ENCODE measurements at places on chromosomes 11 and 22.
A peak's percentile ranks its signal among the peaks of the same experiment; 100 is the strongest.

DNA sequence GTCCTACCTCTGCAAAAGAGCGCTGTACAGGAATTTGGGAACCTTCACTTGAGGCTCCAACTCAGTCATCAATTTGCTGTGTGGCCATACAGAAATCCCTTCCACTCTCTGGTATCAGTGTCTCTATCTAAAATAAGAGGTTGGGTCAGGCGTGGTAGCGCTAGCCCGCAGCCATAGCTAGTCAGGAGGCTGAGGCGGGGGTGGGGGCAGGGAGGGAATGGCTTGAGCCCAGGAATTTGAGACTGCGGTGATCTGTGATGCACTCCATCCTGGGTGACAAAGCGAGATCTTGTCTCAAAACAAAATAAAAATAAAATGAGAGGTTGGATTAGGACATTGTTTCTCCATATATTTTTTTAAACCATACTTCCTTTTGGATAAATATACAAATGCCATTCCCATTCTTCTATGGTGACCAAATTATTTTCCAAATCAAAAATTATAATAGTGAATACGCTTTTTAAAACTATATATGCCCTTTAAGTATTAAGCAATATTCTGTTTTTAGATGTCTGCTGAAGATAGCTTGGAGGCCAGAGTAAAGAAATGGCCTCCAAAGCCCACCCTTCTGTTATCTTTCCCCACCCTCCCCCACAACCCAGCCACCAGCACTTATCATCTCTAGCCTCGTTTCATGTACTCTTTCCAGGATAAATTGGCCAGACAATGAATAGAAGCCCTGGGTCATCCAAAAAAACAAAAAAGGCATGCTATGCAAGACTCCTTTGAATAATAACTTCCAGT, 87.2 kb downstream of the PLEKHA7 start:
- DNase-seq = no peak

GRCh38 chr11:120332822-120333716, 3.1 kb upstream of the ARHGEF12 start:
- DNase-seq = no peak

- no peak for DNase-seq
These were observed 39.1 kb downstream of the CASP12 start for GRCh38 chr11:104858882-104859775.

DNA sequence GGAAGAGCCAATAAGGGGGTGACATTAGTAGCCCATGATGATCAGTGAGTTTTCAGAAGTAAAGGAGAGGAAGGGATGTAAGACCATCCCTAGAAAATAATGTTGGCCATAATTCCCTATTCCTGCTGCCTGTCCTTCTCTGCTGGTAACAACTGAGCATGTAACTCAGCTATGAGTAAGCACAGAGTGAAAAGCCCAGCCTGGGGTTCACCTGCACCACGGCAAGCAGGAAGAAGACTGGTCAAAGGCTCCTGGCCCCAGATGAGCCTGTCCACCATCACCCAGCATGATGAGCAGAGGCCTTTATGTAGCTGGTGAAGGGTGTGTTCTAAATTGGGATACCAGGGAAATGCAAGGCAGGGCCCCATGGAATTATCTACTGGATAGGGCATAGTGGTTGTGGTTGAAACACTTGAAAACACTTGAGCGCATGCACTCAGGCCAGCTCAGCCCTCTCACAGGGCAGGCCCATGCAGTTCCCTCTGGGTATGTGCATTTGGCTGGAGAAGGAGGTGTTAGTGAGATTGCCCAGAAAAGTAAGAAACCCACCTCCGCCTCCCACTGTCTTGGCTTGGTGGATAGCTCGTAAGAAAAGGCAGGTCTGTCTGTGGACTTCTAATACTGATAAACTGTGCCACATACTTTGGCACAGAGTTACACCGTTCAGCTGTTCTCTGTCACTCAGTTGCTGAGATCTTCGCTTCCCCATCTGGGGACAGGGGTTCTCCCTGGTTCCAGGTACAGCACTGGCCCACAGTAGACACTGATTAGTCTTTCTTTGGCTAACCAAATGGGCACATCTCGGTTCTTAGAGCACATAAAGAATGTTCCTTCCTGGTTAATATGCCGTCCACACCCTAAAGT, 86.8 kb downstream of the AMOTL1 start:
- no peak for DNase-seq

DNA sequence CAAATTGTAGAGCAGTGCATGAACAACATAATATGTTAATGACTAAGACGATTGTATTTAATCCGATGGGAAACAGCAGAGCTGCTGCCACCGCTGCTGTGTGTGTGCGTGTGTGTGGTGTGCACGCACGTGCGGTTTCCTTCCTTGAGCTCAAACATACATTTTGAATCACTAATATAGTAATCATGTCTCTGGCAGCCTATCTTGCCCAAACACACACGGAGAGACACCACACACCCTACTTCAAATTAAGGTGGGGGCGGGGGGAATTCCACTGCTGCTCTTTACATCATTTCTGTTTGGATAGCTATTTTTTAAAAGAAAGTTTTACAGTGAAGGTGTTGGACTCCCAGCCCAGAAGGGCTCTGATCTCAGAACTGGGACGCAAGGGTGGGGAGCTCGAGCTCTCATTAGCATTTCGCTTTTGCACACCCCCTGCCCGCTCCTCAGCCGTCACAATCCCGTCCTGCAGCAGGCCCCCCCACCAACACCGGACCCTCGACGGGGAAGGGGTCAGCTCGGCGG, 651 bp upstream of the FAM83F start:
- peak; percentile 53 for DNase-seq

DNA sequence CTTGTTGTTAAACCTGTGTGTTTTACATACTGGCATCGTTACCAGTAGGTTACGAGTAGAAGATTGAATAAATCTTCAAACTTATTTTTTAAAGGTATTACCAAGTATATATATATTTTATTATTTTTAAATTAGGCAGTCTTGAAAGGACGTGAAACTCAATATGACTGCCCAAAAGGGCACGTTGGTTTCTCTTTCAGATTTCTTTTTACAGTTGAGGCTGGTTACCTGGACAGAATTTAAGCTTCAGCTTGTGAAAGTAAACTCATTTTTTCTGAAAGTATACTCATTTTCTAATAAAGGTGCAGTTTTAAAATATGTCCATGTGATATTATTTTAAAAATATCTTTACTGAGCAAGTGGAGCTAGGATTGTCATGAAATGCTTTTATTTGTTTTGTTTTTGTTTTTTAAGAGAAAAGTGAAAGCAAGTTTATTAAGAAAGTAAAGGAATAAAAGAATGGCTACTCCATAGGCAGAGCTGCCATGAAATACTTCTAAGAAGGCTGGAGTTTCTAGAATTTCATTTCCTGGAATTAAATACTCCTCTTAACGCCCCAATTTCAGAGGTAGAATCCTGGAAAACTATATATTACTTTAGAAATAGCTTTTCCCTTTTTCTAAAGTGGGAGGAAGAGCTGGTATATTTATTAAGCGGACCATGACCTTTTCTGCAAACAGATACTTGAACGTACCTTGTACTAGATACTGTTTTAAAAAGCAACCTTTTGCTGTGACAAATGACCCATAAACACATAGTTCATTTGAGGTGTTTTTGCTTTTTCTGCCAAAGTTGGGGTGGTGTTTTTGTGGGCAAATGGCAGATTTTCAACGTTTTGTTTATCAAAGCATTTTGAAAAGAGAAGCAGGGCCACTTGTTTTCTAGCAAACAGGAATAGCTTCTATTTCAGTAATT, 1.9 kb downstream of the FBXO7 start:
- DNase-seq = no peak

- DNase-seq = no peak
These were observed 924.6 kb upstream of the FAT3 start for GRCh38 chr11:91299980-91300379.

DNA sequence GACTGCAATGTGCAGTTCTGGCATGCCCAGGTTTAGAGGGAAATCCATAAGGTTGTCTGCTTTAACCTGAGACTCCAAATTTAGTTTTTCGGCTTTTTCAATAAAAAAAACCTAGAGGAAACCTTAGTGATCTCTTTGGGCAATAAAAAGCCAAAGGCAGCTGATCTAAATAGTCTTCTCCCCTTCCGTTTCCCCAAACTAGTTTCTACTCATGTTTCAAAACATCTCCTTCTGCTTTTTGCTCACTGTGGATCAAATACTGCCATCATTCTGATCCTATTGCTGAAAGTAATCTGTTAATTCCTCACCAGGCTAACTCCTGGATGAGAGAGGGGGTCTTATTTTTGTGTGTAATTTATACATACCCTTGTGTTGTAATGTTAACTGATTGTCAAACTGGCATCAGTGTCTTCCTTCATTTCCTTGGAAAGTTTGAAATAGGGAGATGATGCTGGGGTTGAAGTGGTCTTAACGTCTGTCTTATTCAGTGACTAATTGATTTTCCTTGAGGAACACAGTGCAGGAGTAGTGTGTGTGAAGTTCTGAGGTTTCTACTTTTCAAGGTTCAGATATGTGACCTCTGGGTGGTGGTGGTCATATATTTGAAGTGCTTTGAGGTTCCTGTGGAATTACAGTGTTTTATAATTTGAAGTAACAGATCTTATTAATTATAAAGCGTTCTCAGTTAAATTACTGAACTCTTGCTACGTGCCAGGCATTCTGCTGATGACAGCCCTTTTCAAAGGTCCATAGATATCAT, 55.0 kb downstream of the ARHGAP42 start:
- no peak for DNase-seq

- no peak for DNase-seq
These were observed 9.8 kb downstream of the PDHX start for GRCh38 chr11:34926101-34926830.

DNA sequence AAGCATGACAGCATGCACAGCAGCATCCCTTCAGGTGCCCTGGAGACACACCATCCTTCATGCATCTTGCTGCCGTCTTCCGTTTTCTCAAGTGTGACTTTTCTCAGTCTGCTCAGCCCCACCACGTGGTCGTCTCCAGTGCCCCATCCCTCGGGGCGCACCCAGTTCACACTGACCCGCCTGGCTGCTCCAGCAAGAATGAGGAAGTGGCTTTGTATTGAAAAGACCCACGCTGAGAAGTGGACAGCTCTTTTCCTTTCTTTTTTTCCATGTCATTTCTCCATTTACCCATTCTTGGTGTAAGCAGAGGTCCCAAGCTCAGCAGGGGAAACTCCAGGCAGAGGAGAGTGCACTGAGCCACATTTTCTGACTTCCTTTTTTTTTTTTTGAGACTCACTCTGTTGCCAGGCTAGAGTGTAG, 14.5 kb downstream of the SERPINH1 start:
- no peak for DNase-seq

- DNase-seq = no peak
These were observed 96.3 kb downstream of the PLEKHA7 start for GRCh38 chr11:16917941-16918340.

- no peak for DNase-seq
These were observed 359.6 kb upstream of the CTSC start for GRCh38 chr11:88697139-88697538.

DNA sequence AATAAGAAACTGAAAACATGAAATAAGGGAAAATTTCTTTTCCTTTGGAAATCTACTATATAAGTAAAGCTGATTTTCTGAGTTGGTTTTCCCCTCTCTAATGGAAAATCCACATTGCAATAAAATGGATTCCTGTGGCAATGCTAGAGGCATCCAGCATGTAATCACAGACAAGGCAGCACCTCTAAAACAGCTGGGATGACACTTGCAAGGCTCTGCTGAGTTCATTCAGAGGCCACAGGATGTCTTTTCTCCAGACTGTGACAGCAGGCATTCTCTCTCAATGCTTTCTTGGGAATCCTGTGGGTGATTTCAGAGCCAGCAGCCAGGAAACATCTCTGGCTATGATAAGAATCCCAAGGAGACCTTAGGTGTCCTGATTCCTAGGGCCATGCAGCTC, 201.3 kb upstream of the BLID start:
- DNase-seq = no peak

DNA sequence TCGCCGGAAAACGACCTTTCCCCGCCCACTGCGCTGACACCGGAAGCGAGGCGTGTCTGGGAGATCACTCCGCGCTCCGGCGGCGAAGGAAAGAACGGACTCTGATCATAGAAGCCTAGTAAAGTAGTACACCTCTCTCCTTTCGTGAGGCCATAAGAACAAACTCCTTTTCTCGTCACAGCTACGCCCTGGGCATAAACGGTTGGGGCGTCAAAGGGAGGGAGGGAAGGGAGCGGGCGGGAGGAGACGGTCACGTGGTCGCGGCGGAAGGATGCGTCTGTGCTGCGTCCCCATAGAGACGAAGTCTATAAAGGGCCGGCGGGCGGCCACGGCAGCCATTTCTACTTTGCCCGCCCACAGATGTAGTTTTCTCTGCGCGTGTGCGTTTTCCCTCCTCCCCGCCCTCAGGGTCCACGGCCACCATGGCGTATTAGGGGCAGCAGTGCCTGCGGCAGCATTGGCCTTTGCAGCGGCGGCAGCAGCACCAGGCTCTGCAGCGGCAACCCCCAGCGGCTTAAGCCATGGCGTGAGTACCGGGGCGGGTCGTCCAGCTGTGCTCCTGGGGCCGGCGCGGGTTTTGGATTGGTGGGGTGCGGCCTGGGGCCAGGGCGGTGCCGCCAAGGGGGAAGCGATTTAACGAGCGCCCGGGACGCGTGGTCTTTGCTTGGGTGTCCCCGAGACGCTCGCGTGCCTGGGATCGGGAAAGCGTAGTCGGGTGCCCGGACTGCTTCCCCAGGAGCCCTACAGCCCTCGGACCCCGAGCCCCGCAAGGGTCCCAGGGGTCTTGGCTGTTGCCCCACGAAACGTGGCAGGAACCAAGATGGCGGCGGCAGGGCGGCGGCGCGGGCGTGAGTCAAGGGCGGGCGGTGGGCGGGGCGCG, at the start of gene ATF4:
TSS of gene ATF4 (plus strand) at position 337 of the 880 bp plus-strand sequence. CDS start 884 bp downstream, outside the sequence.
- peak; percentile 89 for DNase-seq

DNA sequence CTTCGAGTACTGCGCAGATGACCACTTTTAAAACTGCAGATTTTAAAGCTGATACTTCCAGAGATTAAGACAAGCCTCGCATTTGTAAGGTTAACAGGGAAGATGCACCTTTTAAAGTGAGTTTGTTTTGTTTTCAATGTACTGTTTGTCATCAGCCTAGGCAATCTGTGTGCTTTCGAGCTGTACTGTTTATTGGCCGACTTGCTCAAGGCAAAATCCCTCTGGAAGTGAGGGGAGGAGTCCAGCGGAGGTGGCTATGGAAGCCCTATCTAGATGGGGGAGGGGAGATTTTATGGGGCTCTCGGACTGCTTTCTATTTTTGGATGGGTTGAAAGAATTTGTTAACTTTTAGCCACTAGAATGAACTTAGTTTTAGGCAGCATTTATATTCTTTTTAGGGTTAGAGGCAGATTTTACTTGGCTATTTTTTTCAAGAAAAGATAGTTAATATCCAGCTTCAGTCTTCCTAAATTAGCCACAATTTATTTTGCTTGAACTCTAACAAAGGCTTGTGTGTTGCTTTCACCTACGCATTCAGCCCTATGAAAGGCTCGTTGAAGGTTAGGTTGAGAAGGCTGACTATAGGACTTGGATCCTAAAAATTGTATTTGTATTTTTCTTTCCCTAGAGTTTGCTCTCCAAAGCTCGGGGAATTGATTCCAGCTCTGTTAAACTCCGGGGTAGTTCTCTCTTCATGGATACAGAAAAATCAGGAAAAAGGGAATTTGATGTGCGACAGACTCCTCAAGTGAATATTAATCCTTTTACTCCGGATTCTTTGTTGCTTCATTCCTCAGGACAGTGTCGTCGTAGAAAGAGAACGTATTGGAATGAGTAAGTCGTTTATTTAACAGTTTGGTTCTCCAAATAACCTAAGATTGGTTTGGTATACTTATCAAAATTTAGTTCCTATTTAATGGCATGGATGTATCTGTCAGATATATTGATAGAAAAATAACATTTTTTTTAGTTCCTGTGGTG, 2.1 kb downstream of the WEE1 start:
- no peak for DNase-seq

Measured in activated naive CD4-positive, alpha-beta T cell treated with anti-CD3 and anti-CD28 coated beads, Interleukin-2, amount 10 ng/mL, durations not matched to agents 7 days and 5 days (primary cell).